GM06990 (cell line): ENCODE measurements at places on chromosomes 16 and 17.

DNA sequence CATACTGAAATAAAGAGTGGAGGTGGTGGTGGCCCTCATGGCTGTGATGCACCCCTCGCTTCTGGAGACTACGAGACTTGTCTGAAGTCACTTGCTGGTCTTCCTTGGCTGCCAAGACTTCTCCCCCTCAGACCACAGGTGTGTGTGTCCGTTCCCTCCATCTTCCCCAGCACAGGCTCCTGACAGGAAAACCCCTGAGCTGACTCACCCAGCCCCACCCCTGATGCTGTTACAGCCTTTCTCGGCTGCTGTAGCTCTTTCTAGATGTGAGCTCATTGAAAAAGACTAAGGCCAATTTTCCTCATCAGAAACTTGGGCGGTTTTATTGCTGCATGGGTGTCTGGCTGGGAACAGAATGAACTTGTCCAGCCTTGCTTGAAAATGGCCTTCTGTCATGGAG is 296.9 kb downstream of the TMEM114 start:
- no peak for DNase-seq

- DNase-seq, result no peak
Observed at GRCh38 chr17:55527540-55528118, 16.4 kb upstream of the SMIM36 start.

DNA sequence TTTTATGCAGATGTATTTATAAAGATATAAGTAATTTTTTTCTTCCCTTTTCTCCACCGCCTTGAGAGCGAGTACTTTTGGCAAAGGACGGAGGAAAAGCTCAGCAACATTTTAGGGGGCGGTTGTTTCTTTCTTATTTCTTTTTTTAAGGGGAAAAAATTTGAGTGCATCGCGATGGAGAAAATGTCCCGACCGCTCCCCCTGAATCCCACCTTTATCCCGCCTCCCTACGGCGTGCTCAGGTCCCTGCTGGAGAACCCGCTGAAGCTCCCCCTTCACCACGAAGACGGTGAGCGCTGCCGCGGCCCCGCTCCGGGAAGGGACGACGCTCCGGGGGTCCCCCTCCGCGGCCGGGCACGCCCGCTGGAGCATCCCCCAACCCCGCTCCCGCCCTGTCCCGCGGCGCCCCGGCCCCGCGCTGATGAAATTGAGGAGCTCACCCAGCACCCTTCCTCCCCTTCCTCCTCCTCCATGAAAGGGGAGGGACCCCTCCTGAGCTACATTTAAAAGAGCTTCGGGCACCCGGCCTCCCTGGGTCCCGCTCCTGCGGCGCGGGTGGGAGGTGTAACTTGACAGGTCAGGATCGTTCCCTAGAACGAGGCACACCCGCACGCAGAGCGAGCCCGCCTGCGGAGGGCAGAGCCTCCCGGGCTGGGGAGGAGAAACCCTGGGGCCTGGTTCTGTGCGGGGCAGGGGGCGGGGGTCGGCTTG is 706 bp downstream of the HLF start:
- peak; percentile 10 for DNase-seq

DNA sequence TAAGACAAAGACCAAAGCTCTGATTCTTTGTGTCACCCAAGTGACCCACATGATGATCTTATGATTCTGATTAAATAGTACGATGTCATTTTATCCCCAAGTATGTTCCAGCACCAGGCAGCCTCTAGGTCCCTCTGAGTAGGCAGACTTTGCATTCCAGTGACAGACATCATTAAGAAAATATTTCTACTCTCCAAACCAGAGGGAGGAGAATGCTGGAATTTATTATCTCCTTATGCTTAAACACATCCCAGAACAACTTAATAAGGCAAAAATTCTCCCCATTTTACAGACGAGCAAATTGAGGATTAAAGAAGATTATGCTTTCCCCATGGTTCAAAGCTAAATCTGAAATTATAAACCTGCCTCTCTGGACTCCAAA is 192.8 kb upstream of the CDH11 start:
- DNase-seq, result no peak

- DNase-seq, result no peak
Observed at GRCh38 chr16:64478252-64478906, 643.5 kb downstream of the CDH11 start.

DNA sequence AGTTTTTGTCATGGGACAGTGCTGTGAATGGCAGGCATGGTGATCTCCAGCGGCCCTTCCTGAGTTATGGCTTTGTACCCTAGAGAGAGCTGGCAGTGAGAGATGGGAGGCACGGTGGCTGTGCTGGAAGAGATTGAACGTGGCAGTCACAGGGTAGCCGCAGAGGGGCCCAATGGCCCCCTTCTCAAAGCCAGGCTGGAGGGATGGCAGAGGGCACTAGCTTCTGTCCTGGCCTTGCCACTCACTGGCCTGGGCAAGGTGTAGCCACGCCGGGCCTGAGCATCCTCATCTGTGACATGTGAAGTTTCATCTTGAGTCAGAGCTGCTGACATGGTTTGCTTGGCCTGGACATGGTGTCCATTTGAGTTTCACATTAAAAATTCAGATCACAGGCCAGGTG is 3.9 kb upstream of the ATP2A1 start:
- no peak for DNase-seq

- peak; percentile 82 for DNase-seq
Observed at GRCh38 chr16:87387942-87388817, 4.0 kb upstream of the MAP1LC3B start.

DNA sequence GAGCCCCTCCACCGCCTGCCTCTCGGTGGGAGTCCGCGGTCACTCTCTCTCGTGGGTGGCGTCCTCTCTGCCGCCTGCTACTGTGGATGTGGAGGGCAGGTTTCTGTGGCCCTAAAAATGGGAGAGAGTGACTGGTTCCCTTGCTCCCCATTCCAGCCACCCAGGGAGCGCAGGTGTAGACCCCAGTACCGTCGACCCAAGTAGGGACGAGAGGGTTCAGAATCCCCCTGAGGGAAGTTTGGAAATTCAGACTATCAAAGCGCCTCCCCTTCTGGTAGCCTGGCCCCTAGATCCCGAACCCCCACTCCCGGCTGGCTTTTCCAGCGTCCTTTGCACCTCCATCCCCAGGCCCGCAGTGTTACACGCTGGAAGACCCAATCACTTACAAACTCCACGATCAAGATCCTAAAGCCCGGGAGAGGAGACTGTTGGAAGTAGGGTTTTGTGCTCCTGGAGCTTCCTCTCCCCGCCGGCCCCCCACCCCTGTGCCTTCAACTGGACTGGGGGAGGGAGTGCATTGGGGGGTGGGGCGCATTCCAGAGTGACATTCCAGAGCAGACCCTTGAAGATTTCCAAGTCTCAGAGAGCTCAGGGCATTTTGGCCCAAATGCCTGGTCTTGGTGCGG is 991 bp downstream of the GPRC5C start:
- no peak for DNase-seq

DNA sequence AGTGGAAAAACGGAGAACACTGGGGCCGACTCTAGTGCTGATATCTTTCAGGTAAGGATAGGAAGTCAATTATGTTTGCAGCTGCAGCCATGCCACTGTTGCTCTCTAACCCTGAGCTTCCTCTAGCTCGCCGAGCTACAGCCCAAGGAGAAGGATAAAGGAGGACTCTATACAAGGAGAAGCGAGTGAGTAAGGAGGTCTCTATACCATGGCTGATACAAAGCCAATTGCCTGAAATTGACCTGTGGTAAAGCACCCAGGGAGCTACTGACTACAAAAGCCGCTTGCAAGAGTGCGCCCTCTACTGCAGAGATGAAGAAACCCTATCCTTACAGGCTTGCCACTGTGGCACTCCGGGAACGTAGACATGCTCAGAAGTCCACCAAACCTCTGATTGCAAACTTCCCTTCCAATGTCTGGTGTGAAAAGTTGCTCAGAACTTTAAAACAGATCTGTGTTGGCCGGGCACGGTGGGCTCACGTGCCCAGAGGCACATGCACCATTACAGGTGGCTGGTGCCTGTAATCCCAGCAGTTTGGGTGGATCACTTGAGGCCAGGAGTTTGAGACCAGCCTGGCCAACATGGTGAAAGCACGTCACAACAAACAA is 10.8 kb upstream of the SLC46A1 start:
- DNase-seq, result no peak

DNA sequence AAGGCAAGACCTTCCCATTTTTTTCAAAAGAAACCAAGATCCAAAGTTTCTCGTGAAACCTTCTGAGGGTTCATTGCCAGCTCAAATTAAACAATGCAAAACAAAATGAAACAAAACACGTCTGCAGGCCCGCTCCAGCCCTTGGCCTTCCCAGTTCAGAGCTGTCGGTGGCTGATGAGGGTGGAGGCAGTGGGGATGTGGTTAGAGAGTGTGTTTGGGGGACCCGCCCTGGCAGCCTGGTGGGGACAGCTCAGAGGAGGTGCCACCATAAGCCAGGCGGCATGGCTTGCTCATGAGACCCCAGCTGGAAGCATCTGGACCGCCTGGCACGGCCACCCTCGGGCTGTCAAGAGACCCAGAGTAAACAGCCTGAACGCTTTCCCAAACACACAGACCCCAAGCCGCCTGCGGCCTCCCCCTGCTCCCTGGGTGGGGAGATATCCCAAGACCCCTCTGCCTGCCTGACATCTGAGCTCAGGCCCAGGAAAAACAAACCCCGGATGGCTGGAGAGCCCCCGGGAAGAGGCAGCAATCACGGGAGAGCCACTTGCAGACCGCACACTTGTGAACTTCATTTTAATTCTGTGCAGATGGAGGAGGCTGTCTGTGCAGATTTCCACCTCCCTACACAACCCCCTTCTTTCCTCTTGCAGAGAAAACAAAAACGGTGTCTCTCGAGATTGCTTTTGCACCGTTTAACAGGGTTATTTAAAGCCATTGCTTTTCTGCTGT is 35.4 kb upstream of the LITAF start:
- peak; percentile 61 for DNase-seq

GRCh38 chr17:27535975-27536374 is 79.7 kb downstream of the KSR1 start:
- DNase-seq, result no peak

GRCh38 chr16:46918400-46918799 is 34.2 kb downstream of the GPT2 start:
- DNase-seq, result no peak

- DNase-seq, result peak; percentile 45
Observed at GRCh38 chr16:29664091-29664921, 1.3 kb downstream of the SPN start.

DNA sequence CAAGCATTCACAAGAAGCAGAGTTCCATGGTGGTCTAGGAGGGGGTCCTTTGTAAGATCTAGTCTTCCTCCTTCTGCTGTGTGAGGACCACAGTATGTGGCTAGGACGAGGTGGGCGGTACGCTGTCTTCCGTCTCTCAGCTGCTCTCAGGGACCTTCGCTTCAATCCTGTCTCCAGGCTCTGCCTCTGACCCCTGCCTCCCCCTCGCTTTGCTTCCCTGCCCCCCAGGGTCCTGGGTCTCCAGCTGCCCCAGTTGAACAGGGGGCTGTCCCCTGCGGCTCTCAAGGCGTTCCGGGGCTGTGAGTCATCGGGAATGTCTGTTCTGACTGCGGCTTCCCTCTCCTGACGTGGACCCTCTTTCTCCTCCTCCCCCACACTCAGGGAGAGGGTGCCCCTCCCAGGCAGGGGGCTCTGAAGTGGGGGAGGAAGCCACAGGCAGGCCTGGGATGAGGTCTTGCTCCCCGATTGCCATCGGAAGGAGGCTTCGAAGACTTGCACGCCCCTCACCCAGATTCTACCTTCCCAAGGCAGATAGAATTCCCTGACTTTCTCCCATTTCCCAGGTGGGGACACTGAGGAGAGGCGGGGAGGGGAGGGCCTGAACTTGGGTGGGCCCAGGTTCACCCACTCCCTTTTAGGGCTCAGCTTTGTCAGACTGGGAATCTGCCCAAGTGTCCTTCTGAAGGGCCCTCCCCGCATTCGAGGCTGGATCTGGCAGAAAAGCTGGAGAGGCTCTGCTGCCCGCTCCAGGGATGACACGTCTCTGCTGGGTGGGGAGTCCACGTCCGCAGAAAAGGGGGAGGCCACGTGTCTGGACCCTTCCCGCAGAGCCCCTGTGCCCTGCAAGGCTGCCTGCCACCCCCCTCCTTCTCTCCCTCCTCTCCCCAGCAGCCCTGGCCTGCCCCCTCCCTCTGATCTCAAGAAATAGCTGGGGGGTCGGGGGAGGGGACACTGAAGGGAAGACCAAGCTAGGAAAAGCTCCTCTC is 9.1 kb upstream of the COL1A1 start:
- no peak for DNase-seq

DNA sequence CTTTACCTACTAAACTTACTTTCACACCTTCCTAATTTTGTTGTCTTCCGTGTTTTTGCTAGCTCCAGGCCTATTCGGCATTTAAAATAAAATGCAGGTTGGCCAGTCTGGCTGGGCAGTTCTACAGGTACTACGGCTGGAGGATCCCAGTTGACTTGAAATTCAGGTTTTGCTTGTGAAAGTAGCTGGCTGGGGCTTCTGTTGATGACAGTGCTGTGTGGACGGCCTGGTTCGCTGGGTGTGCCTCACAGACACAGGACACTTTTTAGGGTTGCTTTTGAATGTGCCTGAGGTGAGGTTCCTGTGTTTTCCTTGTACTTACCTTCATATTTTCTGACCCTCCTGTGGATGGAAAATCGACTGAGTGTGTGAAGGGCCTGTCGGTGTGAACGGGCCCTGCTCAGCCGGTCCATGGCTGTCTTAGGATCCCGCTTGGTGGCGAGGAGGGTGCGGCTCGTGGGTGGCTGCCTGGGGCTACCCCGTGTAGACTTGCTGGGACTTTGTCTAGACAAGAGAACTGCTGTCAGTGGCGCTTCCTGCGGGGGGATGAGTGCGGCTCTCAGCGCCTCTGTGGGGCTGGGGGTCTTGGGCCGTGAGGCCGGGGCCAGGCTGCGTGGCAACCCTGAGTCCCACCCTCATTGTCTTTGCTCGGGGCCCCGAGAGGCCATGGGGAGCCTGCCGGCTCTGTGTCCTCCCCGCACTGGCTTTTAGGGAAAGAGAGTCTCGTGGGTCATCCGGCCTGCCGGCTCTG is 18.7 kb upstream of the ZNF750 start:
- DNase-seq, result no peak

- peak; percentile 35 for DNase-seq
Observed at GRCh38 chr16:88264641-88265285, 118.0 kb upstream of the ZNF469 start.

DNA sequence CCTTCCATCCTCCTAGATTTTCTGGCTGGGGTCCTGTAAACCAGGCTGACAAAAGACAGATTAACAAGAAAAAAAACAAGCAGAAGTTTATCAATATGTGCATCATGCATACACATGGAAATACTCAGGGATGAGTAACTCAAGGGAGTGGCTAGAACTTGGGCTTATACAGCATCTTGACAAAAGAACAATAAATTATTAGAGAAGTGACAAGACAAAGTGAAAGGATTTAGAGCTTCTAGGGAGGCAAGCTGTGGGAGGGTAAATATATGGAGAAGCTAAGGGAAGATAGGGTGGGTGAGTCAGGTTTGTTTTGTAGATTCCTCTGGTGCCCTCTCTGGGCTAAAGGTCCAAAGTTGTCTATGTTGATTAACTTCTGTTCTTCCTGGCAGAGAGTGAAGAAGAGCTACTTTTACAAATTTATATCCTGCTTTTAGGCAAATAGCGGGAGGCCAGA is 48.0 kb upstream of the NDRG4 start:
- DNase-seq, result no peak

DNA sequence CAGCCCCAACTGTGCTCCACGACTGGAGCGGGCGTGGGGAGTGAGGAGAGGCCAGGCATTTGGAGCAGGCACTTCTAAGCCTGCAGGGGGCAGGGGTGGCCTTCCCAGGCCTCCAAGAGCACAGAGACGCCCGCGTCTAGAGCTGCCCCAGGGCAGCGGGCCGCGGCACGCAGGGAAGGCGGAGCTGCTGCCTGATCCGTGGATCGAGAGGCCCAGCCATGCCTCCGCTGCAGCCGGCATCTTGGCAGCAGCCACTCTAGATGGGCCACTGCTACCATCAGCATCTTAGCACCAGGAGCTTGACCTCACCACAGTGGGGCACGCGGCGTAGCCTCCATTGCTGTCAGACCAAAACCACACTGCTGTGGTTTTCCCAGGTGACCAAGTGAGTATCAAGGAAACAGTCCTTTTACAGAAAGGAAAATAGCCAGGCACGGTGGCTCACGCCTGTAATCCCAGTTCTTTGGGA is 20.4 kb upstream of the WDR45B start:
- peak; percentile 51 for DNase-seq
